A172 (cell line): ENCODE measurements at places on chromosomes 4 and X. TPM values are rescaled to one million over a fixed set of nuclear protein-coding genes. Genes with fewer than 3 reads are reported as not detected.

Gene JADE3
- 3.7 and 5.6 TPM in 2 replicates for total RNA-seq

Gene TLR10
- not detected in 2 replicates for total RNA-seq

Gene ANXA3
- 135 and 189 TPM in 2 replicates for total RNA-seq

Gene LCORL
- 7.4 and 14.4 TPM in 2 replicates for total RNA-seq

Gene RPS6KA3
- 56.4 and 62.5 TPM in 2 replicates for total RNA-seq

Gene SH3D19
- 18.4 and 22.9 TPM in 2 replicates for total RNA-seq

Gene ABCE1
- 161 and 173 TPM in 2 replicates for total RNA-seq

Gene UCHL1
- 2,111 and 2,441 TPM in 2 replicates for total RNA-seq

Gene HDAC6
- total RNA-seq: 38.8 and 41.5 TPM in 2 replicates

Gene VCX3A
- total RNA-seq: not detected in 2 replicates

Gene GAR1
- total RNA-seq: 6.3 and 14.5 TPM in 2 replicates

Gene CENPVL2
- not detected in 2 replicates for total RNA-seq

Gene FGFBP2
- total RNA-seq: not detected in 2 replicates

Gene KLHL4
- total RNA-seq: 1.8 and 3.3 TPM in 2 replicates

Gene SHROOM3
- 13.2 and 19.0 TPM in 2 replicates for total RNA-seq

Gene SERTM2
- not detected in 2 replicates for total RNA-seq

Gene ELF2
- total RNA-seq: 15.0 and 24.7 TPM in 2 replicates

Gene ATP6AP1
- 132 and 137 TPM in 2 replicates for total RNA-seq

Gene NDUFA1
- total RNA-seq: 55.7 and 60.9 TPM in 2 replicates

Gene VCX3B
- total RNA-seq: not detected in 2 replicates

Gene GYPB
- total RNA-seq: not detected in 2 replicates

Gene NOX1
- not detected in 2 replicates for total RNA-seq

Gene NSD2
- total RNA-seq: 63.5 and 70.0 TPM in 2 replicates

Gene BGN
- total RNA-seq: not detected in 2 replicates

Gene HELT
- total RNA-seq: not detected in 2 replicates

Gene CDS1
- 3.0 and 3.2 TPM in 2 replicates for total RNA-seq

Gene SOX3
- not detected in 2 replicates for total RNA-seq

Gene UCP1
- total RNA-seq: not detected in 2 replicates
